ENCODE measurements at places on chromosomes 11 and 22.

- no peak for DNase-seq
Observed at GRCh38 chr11:123227763-123228495, 32.9 kb upstream of the CLMP start.

DNA sequence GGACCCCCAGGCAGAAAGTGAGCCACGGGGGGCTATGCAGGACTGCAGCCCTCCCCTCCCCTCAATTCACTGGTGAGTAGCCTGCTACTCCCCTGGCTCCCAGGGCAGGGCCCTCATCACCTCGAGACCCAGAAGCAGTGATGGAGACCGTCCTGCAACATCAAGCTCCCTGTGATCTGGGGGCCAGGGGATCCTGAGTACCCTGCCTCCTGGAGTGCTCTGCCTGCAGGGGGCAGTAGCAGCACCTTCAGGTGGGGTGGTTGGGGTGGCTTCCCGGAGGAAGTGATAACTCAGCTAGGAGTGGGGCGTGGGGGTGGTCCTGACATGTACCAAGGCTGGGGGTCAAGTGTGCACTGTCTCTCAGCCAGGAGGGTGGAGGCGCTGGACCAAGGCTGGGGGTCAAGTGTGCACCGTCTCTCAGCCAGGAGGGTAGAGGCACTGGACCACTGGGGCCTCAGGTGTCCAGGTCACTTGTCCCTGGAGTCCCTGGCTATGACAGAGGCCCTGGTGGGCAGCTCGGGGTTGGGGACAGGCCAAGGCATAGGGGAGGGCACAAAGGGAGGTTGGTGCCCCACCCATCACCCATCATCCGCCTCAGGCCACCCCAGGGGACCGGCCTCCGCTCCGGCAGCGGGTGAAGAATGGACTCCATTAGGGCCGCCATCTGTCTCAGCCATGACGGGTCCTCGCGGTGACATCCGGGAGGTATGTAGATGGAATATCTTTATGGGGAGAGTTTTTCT lies 9.4 kb downstream of the RTN4R start:
- DNase-seq: no peak

GRCh38 chr11:125550780-125551179 lies 18.5 kb upstream of the EI24 start:
- no peak for DNase-seq

- DNase-seq: peak; percentile 9
Observed at GRCh38 chr11:18853086-18853720, 61.6 kb upstream of the PTPN5 start.

DNA sequence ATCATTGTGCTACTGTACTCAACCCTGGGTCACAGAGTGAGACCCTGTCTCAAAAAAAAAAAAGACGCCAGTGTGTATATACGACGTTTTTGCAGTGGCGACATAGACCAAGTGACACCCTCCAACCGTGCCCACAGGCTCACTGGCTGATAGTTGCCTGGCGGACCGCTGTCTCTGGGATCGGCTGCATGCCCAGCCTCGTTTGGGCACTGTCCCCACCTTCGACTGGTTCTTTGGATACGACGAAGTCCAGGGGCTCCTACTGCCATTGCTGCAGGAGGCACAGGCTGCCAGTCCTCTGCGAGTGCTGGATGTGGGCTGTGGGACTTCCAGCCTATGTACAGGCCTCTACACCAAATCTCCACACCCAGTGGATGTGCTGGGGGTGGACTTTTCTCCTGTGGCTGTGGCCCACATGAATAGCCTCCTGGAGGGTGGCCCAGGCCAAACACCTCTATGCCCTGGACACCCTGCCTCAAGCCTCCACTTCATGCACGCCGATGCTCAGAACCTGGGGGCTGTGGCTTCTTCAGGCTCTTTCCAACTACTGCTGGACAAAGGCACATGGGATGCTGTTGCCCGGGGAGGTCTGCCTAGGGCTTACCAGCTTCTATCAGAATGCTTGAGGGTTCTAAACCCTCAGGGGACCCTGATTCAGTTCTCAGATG lies 1.3 kb downstream of the CSKMT start:
- DNase-seq: no peak

DNA sequence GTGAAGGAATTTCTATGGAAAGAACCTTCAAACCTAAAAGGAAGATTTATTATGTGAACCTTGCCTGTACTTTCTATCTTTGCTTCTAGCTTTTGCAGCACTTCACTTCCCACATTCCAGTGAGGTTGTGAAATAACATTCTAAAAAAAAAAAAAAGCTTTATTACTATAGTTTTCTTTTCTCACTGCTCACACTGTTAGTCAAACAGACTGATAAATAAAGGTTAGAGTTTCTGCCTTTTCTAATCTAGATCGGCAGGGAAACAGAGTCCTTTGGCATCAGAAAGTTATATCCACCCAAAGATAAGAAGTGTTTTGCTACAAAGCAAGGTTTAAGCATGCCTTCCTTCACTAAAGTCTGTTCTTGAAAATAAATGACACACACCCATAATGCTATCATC lies 2.8 kb downstream of the AAMDC start:
- DNase-seq: no peak

- DNase-seq: no peak
Observed at GRCh38 chr11:107801641-107802040, 56.9 kb downstream of the SLC35F2 start.

- DNase-seq: no peak
Observed at GRCh38 chr11:120651396-120651795, 139.8 kb downstream of the GRIK4 start.

GRCh38 chr11:104352036-104352435 lies 188.1 kb upstream of the PDGFD start:
- DNase-seq: no peak

DNA sequence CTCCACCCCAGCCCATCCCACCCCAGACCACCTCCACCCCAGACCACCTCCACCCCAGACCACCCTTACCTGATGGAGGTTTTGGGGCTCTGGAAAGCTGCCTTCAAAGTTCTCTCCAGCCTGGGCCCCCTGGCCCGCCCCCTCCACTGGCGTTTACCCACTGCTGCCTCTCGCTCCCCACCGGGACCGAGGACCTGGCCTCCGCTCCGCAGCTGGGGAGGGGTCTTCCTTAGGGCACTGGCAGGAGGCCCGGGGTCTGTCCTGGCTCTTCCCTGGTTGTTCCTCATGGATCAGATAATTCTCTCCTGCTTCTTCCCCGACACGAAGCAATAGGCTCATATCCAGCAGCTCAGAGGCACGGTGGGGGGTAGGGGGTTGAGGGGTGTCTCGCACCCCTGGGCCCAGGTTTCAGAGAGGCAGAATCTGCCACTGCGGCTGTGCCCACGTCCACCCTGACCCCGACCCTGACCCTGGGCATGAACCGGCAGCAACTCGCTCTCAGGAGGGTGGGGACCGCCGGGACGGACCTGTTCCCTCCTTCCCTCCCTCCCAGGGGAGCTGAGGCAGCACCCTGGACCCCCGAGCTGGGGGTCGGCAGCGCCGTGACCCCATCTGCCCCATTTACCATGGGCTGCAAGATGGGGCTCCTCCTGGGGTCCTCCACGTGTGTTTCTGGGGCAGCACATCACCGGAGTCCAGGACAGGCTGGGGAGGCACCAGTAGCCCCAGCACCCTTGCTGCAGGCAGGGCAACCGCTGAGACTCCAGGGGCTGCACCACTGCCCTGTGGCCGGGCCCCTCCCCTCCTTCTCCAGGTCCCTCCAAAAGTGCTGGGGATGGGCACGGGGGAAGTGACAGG lies 12.9 kb downstream of the KRTAP5-5 start:
- no peak for DNase-seq

DNA sequence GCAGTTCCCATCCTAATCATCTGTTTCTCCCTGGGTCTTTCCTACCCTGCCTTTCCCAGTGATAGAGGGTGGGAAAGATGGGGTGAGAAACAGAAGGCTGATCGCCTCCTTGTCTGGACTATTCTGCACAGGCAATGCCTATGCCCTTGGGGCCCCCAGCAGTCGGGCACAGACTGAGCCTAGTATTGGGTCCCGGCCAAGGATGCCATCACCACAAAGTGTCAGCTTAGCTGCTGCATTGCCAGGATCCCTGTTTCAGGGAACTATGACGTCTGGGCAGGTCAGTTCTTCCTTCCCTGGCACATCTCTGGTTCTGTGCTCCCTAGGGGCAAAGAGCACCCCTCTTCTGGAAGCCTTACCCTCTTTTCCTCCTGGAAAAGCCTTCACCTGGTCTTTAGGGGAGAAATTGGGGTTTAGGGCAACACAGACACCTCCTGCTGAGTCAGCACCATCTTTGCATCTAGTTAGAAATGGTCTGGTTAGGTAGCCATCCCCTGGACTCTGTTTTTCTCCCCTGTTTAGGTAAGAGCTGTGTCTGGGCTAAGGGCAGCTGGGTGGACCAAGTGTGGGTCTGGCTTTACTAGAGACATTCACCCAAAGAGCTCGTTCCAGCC lies 2.1 kb downstream of the ADAMTS8 start:
- no peak for DNase-seq

GRCh38 chr11:115348416-115348815 lies 155.8 kb downstream of the CADM1 start:
- DNase-seq: no peak

- peak; percentile 93 for DNase-seq
Observed at GRCh38 chr22:24067587-24068376, 56.7 kb downstream of the CABIN1 start.

DNA sequence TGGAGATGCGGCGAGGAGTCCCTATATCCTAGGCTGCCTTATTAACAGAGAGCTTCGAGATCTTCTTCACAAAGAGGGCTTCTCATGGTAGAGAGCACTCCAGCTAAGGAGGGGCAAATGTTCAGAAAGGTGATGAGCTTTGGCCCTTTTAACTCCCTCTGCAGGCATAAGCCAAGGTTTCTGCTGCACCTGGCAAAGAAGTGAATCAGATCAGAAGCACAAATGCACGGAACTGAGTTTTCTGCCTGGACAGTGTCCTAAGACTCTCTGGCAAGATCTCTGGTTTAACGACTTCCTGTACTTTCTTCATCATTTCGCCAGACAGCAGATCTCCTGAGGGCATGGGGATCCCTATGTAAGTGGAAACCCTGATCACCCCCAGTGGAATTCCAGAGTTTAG lies 37.2 kb downstream of the POU2AF3 start:
- no peak for DNase-seq

DNA sequence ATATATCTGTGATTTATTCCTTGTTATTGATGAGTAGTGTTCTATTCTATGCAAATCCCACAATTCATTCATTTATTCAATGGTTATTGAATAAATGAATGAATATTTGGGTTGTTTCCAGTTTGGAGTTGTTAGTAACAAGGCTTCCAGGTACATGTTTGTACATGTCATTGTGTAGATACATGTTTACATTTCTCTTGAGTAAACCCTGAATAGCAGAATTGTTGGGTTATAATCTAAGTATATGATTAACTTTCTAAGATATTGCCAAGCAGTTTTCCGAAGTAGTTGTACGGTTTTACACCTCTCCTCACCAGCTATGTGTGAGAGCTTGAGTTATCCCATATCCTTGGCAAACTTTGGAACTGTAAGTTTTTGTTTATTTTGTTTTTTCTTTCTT lies 18.5 kb upstream of the OR8G1 start:
- no peak for DNase-seq

DNA sequence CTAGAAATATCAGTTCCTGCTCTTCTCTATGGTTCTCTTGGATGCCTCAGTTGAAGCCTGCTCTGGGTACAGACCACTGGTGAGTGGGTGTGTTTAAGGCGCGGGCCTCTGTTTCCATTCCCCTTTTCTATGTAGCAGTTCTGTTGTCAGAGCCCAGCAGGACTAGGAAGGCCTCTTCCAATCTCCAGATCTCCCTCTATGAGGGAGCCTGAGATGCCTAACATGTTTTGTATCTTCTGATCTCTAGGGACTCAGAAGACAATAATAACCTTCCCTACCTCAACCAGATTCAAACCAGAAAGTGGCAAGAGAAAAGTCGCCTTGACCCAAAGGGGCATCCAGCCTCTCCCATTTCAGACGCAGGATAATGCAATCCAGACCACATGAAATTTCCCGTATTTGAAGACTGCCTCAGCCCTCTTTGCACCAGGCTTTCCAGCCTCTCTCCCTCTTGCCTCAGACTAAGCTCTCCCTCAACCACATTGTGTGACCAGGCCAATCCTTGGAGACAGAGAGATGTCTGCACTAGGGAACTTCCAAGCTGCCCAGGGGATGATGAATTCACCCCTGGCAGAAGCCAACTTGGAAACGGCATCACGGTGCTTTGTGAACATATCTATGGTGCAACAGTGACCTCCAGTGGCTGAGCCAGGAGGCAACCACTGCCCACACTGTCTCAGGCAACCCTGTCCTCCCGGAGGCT lies 150.1 kb upstream of the UBASH3B start:
- DNase-seq: peak; percentile 76

GRCh38 chr11:116731097-116731761 lies 41.6 kb downstream of the BUD13 start:
- DNase-seq: peak; percentile 86

GRCh38 chr22:45420539-45420938 lies 7.0 kb downstream of the RIBC2 start:
- DNase-seq: no peak

DNA sequence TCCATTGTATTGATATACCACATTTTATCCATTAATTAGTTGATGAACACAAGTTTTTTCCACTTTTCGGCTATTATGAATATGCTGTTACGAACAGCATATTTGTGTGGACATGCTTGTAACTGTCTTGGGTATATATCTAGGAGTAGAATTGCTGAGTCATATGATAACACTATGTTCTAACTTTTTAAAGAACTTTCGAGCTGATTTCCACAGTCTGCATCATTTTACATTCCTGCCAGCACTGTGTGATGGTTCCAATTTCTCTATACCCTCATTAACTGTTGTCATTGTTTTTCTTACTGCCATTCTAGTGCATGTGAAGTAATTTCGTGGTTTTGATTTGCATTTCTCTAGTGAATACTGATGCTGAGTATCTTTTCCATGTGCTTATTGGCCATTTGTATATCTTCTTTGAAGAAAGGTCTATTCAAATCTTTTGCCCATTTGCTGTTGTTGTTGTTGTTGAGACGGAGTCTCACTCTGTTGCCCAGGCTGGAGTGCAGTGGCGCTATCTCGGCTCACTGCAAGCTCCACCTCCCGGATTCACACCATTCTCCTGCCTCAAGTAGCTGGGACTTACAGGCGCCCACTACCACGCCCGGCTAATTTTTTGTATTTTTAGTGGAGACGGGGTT lies 7.4 kb upstream of the RCE1 start:
- DNase-seq: no peak

- DNase-seq: peak; percentile 66
Observed at GRCh38 chr11:65496304-65497140, 2.3 kb upstream of the MALAT1 start.

DNA sequence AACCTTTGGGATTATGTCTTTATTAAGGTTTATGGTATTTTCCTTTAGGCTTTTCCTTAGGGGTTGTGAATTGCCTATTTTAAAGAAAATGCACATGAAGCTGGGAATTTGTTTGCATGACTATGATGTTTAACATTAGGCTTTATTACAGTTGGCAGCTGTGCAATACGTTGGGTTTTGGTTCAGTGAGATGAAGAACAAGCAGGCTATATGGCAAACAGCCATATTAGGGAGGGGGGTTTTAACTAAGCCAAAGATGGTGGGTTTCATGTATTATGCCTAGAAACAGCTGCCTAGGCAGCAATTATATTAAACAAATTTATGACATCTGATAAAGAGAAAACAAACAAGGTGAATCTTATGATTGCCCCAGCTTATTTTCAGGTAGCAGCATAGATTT lies 880.8 kb downstream of the FAM181B start:
- no peak for DNase-seq
